NCI-H2081 (cell line): ENCODE measurements at places on chromosomes 3 and 15.

GRCh38 chr3:24003466-24003865 lies 58.4 kb downstream of the NR1D2 start:
- DNase-seq: no peak

- no peak for DNase-seq
Measured at GRCh38 chr3:120341658-120342346, 7.4 kb downstream of the LRRC58 start.

DNA sequence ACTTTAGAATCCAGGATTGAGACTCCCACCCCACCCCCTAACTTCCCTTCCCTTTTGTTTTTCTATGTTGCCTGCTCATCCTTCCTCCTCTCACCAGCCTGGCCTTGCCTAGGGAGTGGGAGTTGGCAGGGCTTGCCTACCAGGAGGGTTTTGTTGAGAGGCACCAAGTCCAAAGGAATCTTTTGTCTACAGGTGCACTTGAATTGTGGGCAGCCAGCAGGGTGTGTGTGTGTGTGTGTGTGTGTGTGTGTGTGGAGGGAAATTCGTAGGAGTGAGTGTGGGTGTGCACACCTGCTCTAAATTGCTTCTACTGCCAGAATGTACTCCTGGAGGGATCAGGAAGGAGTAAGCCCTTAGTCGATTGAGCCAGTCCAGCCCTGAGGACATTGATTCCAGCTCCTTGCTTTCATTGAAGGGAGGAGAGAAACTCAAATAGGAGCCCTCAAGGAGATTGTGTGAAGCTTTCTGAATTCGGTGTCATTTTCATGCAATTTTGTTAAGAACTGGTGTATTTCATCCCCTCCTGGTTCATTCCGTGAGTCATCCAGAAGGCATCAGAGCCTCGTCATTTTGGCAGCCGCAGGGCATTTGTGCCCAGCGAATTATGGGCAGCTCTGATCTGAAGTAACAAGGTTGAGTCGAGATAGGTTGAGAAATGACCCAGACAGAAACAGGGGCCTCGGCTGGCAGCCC lies 112.1 kb downstream of the SLCO3A1 start:
- peak; percentile 9 for DNase-seq

- no peak for DNase-seq
Measured at GRCh38 chr15:100777821-100778220, 101.8 kb upstream of the ALDH1A3 start.

DNA sequence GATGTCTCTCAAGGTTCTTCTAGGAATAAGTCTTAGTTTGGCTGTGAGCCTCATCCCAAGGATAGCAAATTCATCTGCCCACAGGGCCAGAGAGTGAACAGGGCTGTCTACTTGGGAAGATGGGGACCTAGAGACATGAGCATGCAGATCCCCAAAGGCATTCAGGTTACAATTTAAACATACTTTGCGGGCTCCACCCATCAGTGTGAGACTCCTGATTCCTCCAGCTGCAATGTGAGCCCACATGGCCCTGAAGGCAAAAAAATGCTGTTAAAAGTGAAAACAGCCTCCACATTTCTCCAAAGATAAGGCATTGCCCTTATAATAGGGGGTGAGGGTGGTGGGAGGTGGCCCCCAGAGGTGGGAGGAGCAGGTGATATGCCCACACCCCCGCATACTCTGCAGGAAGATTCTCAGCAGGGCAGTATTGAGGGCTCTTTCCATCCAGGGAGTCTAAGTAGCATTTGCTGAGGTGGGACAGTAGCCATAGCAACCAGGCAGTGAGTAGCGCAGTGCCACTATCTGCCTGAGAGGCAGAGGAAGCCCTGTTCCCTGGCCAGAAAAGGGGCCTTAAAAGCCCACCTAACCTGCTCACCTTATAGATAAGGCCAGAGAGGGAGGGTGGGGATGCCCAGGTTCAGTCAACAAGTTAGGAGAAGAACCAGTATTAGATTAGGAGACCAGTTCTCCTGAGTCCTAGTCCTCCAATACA lies 31.2 kb downstream of the TGM4 start:
- DNase-seq: no peak

DNA sequence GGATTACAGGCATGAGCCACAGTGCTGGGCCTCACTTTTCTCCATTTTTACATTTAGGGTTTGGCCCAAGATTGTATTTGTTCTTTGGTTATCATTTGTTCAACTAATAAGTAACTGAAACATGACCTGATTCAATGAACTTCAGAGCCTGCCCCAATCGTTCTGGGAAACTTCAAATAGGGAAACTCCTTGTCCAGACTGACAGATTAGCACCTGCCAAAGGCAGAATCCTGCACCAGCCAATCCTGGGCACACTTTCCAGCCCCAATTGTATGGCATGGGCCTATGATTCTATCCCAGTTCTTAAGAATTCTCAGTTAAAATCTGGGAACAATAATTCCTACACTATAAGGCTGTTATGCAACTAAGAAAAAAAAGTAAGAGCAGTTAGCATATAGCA lies 18.3 kb upstream of the RAB43 start:
- DNase-seq: no peak

- peak; percentile 57 for DNase-seq
Measured at GRCh38 chr3:101381809-101382208, 61.4 kb upstream of the IMPG2 start.

GRCh38 chr3:52123106-52123725 lies 31.0 kb downstream of the POC1A start:
- peak; percentile 62 for DNase-seq
